ENCODE measurements at places on chromosomes 6 and 20.

DNA sequence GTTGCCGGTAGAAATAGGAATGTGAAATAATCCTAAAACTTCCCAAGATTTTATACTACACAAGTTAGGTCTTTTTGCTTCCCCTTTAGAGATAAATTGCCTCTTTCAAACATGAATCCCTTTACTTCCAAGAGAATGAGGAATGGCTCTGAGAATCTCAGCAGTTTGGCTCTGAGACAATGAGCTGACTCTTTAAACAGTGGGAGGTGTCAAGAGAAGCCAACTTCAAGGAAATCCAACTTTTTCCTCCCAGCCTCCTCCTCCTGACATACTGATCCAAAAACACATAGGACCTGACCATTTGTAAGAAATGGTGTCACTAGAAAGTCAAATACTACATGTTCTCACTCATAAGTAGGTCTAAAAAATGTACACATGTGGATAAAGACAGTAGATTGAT lies 154.2 kb downstream of the ALDH8A1 start:
- no peak for DNase-seq

- no peak for DNase-seq
Measured at GRCh38 chr6:135358251-135358821, 139.2 kb downstream of the AHI1 start.

DNA sequence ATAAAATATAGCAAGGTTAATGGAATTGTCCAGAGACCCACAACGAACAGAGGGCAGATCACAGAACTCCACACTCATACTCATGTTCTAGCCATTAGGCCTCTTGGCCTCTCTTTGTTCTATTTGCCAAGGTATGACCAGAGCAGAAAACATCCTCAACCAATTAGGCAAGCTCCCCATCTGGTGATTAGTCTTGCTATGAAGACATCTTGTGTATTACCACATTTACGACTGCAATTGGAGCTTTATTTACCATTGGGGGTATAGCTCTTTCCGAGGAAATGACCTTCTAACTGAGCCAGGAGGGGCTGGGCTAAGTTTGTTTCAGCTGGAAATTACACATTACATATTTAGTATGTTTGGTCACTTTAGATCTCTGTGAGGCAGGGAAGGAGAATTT lies 593.9 kb downstream of the CD109 start:
- no peak for DNase-seq

DNA sequence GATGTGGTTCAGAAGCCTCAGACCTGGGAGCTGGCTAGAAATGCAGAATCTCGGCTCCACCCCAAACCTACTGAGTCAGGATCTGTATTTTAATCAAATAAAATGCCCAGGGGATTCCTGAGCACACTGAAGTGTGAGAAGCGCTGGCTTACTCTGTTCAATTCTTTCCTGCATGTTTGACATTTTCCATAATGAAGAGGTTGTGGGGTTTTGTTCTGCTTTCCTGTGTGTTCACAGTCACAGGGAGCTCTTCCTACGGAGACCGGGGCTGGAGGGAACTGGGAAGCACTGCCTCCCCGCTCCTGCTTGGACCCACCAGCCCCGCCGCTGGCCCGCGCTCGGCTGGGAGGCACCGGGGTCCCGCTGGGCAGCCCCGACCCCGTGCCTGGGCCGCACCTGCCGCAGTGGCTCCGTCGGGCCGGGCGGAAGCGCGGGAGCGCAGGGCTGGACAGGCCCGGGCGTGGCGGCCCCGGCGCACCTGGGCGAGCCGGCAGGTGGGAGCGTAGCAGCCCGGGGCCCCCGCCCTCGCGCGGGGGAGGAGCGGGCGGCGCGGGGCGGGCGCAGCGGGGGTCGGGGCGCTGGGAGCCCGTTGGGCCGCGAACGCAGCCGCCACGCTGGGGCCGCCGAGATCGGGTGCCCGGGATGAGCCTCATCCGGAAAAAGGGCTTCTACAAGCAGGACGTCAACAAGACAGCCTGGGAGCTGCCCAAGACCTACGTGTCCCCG lies at the start of gene MAPK13:
TSS of gene MAPK13 (plus strand) at position 573 of the 726 bp plus-strand sequence. CDS start at position 643, 70 bp downstream.
- DNase-seq: no peak

GRCh38 chr20:41167481-41168253 lies 30.3 kb downstream of the PLCG1 start:
- DNase-seq: no peak

DNA sequence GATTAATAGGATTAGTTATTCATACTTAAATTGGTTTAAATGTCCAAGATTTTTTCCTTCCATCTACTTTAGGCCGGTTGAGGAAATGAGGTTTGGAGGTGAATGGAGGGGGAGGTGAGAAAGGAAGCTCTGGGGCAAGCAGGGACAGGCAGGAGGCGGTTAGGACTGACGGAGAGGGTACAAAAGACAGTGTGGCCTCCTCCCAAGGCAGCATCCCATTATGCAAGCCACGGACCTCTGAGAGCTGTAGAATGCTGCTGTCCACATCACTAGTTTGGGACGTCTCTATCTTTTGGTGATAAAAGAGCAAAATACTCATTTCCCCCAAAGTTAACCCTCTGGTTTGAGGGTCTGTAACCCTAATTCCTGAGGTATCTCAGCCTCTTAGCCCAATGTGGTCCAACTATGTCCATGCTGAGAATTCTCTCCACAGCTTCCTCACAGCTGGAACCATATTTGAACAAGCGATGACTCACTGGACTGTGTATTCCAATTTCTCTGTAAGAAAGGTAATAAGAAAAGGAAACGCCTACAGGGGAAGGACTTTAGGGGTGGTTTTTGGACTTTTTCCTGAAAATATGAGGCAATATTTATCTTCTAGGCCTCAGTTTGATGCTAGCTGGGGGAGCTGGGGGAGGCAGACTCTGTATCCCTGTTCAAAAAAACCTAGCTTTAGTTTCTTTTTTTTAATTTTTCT lies 172.2 kb downstream of the TFAP2B start:
- DNase-seq: no peak

GRCh38 chr6:105468850-105469249 lies 66.0 kb upstream of the PREP start:
- DNase-seq: no peak

GRCh38 chr20:40571639-40572038 lies 117.4 kb downstream of the MAFB start:
- peak; percentile 18 for DNase-seq

DNA sequence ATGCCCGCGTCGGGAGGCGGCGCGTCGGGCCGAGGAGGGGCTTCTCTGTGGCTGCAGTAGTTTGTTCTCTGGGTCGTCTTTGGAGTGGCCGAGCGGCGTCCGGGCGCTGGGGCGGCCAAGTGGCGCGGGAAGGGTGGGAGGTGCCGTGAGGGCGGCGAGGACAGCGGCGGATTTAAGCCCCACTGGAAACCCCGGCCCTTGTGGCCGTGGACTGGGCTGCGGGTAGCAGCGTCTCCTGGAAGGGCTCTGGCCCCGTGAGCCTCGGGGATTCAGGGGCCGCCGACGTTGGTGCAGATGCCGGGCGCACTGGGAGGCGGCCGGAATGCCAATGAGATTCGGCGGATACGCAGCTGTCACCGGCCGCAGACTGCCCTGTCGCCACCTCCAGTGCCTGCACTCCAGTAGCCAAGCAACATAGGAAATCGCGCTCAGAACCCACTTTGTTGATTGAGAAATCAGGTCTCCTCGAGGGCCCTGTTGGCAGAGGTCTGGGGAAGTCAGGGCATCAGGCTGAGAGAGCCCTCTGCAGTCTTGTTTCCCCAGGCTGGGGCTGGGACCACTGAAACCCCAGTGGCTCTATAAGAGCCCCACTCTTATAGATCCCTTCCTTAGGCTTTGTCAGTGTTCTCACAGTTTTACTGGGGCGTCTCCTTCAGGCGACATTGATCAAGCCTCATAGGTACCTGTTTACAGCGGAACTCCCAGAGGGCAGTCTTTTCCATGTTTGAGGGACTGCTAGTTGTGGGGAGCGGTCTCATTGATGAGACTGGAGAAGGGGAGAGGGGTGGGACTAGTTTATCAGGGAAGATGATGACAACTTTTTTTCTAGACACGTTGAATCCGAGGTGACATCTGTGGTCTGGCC lies 642 bp downstream of the GZF1 start:
- no peak for DNase-seq

DNA sequence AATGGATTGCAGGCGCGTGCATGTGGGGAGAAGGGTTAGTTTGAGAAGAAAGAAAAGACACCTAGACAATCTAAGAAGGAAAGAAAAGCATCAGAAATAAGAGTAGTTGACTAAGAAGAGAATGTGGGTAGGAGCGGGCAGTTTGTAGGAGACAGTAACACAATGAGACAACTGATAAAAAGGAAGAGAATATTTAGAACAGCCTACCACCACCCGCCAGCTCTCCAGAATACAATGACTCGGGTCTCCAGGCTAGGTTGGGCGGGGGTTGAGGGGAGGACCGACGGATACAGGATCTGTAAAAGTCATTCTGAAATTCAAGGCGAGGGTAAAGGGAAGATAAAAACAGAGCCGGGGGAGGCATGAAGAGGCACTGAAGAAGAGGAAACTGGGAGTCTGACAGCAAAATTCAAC lies 712 bp downstream of the ABHD16A start:
- DNase-seq: no peak

DNA sequence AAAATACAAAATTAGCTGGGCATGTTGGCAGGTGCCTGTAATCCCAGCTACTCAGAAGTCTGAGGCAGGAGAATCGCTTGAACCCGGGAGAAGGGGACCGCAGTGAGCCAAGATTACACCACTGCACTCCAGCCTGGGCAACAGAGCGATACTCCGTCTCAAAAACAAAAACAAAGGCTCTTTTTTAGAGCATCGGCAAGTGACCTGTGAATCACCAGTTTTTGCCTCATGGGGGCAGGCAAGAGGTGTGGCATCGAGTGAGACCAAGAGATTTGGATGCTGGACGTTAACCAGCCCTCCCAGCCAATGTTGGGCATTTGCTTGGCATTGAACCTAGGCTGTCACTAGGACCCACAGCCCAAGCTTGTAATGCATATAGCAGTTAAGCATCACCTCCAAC lies 14.6 kb upstream of the CDK5RAP1 start:
- peak; percentile 31 for DNase-seq

DNA sequence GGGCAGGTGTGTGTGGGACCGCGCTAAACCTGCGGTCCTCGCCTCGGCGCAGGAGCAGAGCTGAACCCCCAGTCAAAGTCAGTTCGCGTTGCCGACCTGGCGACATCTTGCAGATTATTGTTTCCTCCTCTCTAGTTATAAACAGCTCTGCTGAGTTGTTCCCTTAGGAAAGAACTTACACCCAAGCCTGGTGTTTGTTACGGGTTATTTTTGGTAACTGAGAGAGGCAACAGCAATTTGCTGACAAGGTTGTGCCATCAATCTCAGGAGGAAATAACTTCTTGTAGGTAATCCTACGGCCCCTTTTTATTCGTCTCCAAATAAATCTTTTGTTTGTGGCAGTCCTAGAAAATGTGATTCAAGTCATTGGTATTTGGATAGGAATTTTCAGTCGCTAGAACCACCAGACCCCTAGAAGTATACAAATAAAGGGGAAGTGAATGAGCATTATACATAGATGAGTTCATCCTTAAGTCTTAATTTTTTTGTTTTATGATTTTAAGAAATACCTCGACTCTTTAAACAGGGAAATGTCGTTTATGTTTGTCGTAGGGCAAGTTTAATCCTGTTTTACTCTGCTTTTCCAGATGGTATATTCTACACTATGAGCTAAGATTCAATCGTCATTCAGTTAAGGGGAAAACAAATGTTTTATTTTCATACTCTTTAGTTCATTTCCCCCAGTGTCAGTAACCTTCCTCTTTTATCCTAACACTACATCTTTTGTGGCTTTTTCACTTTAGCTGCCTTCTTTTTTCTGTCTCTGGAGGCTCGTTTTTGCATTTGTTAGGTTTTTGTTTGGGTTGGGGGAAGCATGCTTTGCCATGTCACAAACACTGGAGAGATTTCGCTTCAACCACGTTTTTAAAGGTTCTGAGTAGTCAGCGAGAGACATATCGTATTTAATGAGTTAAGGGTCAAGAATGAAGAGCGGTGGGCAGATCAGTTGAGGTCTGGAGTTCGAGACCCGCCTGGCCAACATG lies 1.2 kb downstream of the PM20D2 start:
- DNase-seq: no peak

GRCh38 chr6:147712841-147713240 lies 204.4 kb downstream of the SAMD5 start:
- no peak for DNase-seq

DNA sequence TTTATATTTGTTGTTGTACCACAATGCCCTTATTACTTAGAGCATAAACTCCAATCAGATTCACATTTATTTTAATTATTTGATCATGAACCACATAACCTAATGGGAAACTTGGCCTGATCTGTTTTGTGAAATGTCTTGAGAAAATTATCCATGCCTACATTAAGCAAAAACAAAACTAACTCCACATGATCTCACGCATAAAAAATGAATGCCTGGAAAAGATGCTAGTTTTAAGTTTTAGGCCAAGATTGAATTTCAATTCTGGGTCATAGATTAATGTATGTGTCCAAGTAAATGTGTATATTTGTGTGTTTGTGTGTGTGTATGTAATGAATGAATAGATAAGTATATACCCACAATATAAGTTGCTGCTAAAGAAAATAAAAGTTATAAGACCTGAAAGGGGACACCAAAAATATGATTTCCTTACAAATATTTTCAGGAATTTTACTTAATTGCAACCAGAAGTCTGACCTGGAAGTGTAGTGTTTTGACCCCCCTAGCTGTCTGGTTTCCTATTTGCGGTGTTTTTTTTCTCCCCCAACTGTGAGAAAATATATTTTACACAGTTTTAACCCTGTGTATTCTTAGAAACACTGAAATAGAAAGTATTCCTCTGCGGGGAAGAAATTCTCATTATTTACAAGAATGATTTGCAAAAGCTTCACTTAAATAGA lies 97.2 kb downstream of the JAG1 start:
- DNase-seq: no peak

- peak; percentile 46 for DNase-seq
Measured at GRCh38 chr20:37777012-37777950, 83.5 kb downstream of the CTNNBL1 start.

DNA sequence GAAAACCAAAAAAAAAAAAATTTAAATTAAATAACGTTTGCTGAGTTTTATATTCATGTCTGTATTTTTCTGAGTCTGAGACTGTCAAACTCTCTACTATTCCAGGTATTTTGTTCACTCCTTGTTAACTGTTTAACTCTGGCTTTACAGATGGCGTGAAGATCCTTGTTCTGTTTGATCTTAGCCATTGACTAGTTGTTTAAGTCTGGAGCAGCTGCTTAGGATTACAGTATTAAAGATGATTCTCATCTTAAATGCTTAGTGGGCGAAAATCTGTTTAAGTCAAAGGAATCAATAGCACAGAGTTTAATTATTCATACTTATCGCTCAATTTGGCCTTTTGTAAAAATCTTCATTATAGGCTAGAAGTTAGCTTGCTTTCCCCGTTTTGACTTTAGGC lies 2.4 kb downstream of the PHACTR2 start:
- no peak for DNase-seq

DNA sequence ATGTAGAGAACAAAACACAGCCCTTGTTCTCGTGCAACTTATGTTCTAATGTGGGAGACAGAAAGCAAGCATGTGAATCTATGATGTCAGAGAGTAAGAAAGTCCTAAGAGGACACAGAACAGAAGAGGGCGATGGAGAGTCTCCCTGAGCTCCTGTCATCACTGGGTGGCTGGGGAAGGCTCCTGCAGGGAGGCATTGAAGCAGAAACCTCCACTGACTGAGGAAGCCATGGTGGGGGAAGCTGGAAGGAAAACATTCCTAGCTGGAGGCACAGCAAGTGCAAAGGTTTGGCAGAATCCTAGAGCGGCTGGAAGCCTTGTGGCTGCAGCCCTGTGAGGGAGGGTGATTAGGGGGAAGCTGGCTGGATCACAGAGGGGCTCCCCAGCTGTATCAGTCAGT lies 248.0 kb downstream of the CDH26 start:
- no peak for DNase-seq
